ENCODE measurements at places on chromosomes 6 and 20.

- no peak for DNase-seq
Observed at GRCh38 chr6:102154176-102154575, 760.7 kb downstream of the GRIK2 start.

DNA sequence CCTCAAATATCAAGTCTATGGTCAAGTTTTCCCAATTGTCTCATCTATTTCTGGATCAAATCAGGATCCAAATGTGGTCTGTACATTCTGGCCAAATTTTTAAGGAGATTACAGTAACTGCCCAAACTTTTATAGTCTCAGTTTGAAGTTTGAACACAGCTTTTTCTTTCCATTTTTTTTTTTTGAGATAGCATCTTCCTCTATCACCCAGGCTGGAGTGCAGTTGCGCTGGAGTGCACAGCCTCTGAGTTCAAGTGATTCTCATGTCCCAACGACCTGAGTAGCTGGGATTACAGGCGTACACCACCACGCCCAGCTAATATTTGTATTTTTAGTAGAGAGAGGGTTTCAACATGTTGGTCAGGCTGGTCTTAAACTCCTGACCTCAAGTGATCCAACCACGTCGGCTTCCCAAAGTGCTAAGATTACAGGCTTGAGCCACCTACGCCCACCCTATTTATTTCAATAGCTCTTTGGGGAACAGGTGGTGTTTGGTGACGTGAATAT, 84.9 kb upstream of the CARMIL1 start:
- no peak for DNase-seq

DNA sequence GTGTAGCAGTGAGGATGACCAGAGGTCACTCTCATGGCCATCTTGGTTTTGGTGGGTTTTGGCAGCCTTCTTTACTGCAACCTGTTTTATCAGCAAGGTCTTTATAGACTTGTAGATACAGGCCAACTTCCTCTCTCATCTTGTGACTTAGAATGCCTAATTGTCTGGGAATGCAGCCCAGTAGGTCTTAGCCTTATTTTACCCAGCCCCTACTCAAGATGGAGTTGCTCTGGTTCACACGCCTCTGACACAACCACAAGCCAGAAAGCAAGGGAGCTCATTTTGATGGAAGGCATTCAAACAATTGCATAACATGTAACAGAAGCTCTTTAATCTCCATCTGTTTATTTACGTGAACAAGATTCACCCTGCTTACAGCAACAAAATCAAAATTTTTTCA, 492.0 kb upstream of the SULF2 start:
- DNase-seq = no peak

GRCh38 chr20:17621229-17621968, 51.5 kb downstream of the DSTN start:
- DNase-seq = no peak

- no peak for DNase-seq
Observed at GRCh38 chr20:34736106-34736735, 32.1 kb downstream of the TP53INP2 start.

- no peak for DNase-seq
Observed at GRCh38 chr6:166499350-166500163, 86.9 kb downstream of the RAMACL start.

GRCh38 chr20:61219021-61219431, 33.0 kb upstream of the CDH4 start:
- peak; percentile 37 for DNase-seq

DNA sequence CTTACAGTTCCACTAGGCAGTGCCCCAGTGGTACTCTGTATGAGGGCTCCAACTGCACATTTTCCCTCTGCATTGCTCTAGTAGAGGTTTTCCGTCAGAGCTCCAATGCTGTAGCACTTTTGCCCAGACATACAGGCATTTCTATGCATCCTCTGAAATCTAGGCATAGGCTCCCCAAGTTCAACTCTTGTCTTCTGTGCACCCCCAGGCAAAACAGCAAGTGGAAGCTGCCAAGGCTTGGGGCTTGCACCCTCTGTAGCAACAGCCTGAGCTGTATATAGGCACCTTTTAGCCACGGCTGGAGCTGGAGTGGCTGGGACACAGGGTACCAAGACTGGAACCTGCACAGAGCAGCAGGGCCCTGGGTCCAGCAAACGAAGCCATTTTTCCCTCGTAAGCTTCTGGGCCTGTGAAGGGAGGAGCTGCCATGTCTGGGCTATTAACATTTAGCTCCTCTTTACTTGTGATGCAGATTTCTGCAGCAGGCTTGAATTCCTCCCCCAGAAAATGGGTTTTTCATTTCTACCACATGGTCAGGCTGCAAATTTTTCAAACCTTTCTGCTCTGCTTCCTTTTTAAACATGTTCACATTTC, 596.2 kb upstream of the ADGRB3 start:
- DNase-seq = no peak

DNA sequence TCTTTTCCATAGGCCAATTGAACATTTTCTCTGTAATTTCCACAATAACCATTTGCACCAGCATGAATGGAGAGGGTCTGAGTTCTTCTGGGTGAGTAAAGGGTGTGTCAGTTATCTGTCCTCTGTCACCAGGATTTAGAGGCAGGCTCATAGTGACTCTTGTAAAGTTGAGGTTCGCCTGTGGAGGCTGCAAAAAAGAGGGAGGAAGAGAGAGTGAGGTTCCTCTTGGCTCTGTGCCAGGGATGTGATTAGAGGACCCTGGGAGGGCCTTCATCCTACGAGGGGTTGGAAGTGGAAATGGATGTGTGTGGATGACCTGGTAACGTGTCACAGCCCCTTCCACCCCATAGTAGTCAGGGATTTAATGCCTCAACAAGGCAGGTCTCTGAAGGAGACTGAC, 242.0 kb downstream of the ESR1 start:
- no peak for DNase-seq

- no peak for DNase-seq
Observed at GRCh38 chr6:16222826-16223225, 15.6 kb upstream of the GMPR start.

- DNase-seq = no peak
Observed at GRCh38 chr6:31567531-31568370, 4.3 kb upstream of the LTA start.

GRCh38 chr20:58695895-58696375, 3.3 kb downstream of the NPEPL1 start:
- no peak for DNase-seq

- DNase-seq = peak; percentile 26
Observed at GRCh38 chr6:149964308-149965193, 808 bp downstream of the ULBP1 start.

DNA sequence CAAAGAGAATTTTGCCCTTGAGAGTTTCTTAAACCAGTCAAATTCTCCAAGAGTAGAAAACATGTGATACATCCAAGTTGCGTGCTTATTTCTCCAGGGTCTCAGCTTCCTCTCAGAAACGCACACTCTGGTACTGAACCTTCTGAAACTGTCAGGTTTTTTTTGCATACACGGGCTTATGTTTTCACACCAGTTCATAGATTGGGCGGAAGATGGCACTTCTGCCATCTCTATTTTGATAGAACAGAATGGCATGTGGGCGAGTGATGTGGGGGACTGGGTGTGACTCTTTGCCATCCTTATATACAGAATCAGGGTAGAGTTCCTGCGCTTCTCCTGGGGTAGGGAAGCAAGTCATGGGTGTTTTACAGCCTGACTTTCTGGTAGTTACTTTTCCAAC, 56.4 kb downstream of the ADTRP start:
- no peak for DNase-seq

- no peak for DNase-seq
Observed at GRCh38 chr6:140538926-140539325, 1164.5 kb upstream of the CITED2 start.

- DNase-seq = no peak
Observed at GRCh38 chr6:100846276-100846675, 34.9 kb downstream of the ASCC3 start.

DNA sequence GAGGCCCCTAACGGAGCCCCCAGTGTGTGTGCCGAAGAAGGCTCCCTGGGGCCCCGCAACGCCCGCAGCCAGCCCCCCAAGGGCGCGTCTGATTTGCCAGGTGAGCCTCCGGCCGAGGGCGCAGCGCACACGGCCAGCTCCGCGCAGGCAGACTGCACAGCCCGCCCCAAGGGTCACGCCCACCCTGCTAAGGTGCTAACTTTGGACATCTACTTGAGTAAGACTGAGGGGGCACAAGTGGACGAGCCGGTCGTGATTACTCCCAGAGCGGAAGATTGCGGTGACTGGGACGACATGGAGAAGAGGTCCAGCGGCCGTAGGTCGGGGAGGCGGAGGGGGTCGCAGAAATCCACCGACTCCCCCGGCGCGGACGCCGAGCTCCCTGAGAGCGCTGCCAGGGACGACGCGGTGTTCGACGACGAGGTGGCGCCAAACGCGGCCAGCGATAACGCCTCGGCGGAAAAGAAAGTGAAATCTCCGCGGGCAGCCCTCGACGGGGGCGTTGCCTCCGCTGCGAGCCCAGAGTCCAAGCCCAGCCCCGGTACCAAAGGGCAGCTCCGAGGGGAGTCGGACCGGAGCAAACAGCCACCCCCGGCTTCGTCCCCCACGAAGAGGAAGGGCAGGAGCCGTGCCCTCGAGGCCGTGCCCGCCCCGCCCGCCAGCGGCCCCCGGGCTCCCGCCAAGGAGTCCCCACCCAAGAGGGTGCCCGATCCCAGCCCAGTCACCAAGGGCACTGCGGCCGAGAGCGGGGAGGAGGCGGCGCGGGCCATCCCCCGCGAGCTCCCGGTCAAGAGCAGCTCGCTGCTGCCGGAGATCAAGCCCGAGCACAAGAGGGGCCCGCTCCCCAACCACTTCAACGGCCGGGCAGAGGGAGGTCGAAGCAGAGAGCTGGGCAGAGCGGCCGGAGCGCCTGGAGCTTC, 117.0 kb downstream of the RTN4IP1 start:
- peak; percentile 45 for DNase-seq

DNA sequence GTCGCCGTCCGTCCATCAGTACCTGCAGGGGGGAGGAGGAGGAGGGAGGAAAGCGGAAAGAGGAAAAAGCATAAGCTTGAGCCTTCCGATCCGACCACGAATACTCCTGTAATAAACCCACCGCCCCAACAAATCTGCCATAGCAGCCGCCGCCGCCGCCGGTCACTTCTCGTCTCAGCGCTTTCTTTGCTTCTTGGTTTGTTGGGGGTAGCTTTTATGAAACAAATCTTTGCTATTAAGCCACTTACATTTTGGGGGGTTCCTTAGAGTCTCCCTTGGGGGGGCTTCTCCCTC, 277 bp downstream of the ADGRB3 start:
- no peak for DNase-seq

GRCh38 chr20:43584448-43585136, 6.1 kb upstream of the IFT52 start:
- DNase-seq = peak; percentile 64

- no peak for DNase-seq
Observed at GRCh38 chr6:43740961-43741764, 28.8 kb upstream of the VEGFA start.

- DNase-seq = no peak
Observed at GRCh38 chr6:76789580-76789979, 673.7 kb downstream of the HTR1B start.

DNA sequence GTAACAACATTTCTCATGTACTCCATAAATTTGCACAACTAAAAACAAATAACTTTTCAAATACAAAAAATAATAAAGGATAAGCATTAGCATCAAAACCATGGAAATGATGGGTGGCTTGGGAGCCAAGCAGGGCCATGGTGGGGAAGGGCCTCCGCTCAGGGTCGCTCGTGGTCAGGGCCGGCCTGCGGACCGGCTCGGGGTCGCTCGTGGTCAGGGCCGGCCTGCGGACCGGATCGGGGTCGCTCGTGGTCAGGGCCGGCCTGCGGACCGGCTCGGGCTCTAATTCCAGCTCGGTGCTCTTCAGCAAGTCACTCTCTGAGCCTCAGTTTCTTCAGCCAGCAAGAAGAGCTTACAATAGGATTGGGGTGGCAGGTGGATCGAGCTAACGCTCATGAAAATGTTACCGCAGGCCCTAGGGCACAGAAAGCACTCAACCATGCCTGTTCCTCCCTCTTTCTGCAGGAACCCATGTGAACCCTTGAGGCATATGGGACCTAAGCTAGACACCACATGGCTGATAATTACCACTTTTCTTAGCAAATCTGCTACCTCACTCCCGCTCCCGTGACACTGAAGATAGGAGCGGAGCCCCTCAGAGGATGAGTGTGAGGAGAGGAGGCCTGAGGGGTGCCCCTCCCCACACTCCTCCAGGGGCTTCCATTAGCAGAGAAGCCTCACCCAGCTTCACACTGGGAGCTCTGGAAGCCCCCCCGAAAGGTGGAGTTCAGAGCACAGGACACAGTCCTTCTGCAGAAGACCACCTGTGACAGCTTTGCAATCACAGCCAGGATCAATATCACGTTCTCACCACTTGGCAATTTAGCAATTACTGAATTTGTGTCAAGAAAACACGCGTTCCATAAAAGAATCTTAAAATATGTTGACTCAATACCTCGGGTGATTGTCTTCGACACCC, 103.0 kb downstream of the PSMB1 start:
- DNase-seq = no peak

DNA sequence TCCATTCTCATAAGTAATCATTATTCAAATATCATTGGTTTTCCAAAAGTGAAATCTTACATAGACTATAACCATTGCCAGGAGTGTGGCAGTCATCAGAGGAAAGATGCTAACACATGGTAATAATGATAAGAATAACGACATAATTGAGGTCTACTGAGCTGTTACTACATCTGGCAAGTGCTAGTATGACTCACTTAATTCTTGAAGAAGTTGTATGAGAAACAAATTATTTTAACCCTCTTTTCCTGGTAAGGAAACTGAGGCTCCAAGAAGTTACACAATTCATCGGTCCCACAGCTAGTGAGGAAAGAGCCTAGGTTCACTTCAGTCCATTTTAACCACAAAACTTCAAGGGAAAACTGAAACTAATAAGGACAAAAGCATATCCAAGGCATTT, 335.6 kb upstream of the BTBD3 start:
- no peak for DNase-seq

GRCh38 chr20:44342248-44342647, 5.4 kb downstream of the R3HDML start:
- peak; percentile 24 for DNase-seq

DNA sequence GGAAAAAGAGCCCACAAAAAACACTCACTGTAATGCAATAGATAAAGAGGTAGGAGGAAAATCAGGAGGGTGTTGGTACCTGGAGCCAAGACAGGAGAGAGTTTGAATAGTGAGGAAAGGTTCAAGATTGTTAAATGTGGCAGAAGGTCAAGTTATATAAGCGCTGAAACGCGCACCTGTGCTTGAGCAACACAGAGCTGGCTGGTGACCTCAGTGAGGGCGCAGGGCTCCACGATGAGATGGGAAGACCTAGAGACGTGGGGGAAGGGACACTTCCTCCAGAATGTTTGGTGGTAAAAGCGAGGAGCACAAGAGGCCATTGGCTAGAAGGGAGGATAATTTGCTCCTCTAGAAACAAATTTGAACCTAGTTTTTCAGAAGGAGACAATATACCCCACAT, 4.2 kb upstream of the PPP1R14C start:
- DNase-seq = no peak

DNA sequence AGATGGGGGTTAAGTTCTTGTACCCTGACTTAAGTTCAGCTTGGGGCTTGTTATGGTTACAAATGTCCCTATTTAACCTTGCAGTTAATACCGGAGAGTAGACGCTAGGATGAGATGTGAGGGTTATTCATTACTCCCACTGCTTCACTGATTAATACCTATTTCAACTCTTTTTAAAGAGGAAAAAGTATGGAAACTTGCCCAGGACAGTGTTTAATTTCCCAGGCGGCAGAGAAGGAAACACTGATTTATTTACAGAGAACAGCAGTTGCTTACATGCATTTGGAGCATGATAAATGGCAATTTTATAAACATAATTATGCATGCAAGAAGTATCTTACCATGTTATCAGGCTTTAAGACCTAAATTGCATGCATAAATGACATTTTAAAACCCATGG, 137.7 kb downstream of the RCAN2 start:
- no peak for DNase-seq
